ENCODE measurements at places on chromosomes 7 and 10. TPM values are rescaled to one million over a fixed set of nuclear protein-coding genes. Genes with fewer than 3 reads are reported as not detected.

RFC2 gene
- 70.5 TPM for total RNA-seq

STEAP1B gene
- total RNA-seq: not detected

RADIL gene
- total RNA-seq: not detected

DNA sequence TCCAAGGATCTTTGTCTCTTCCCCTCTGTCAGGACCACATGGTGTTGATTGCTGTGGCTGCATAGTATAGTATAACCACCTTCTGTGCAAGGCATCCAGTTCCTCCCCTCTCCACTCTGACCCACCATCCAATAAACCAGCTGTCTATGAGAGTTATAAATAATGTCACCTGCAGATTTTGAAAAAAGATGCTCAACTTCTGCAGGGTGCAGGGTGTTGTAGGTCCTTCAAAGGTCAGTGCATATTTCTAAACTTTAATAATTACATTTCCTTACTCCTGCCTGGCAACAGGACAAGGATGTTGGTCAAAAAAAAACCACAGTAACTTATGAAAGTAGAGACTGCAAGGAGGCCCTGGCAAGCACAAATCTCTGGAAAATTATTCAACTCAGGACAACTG is 166.2 kb downstream of the PKD1L1 start:
- no peak overlapping the region for H3K4me3 ChIP-seq
- peaks cover 3% of the 10 kb centered on the region for H3K27me3 ChIP-seq
- no peaks in the 10 kb centered on the region for H3K36me3 ChIP-seq
- no peak for DNase-seq
- H3K4me1 ChIP-seq: no peaks in the 10 kb centered on the region

- H3K4me1 ChIP-seq: no peaks in the 10 kb centered on the region
- H3K27me3 ChIP-seq: no peaks in the 10 kb centered on the region
- H3K4me3 ChIP-seq: no peak overlapping the region
Measured at GRCh38 chr7:148142660-148143248, 447.8 kb upstream of the C7orf33 start.

DNA sequence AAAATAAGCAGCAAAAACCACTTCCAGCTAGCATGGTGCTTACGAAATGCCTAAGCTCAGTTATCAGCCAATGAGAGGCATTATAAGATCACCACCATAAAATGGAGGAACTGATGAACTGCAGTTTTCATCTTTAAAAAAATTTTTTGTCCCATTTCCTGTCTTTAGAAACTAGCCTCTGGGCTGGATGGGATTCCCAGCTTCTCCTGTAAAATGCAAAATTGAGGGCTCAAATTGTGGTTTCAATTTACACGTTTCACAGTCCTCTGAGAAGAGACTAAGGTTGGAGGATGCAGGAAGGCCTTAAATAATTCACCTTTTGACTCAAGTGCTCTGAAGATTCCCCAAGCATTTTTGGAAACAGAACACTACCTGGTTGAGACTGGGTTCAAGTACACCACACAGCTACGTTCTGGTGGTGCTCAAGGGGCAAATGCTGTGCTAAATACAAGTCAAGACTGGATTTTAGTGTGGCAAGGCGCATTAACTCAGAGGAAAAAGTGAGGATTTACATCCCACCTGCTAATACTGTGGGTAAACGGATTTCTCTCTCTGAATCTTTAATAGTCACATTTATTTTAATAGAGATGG is 951 bp downstream of the ZNF25 start:
- peaks cover 25% of the 10 kb centered on the region for H3K36me3 ChIP-seq
- peak; percentile 45 for DNase-seq
- no peaks in the 10 kb centered on the region for H3K27me3 ChIP-seq
- peak overlapping the region; percentile 90 for H3K4me3 ChIP-seq
- H3K27ac ChIP-seq: peak overlapping the region; percentile 96

GRCh38 chr7:22990588-22990949 is 23.4 kb downstream of the HYCC1 start:
- peaks cover 38% of the 10 kb centered on the region for H3K4me1 ChIP-seq
- no peak for DNase-seq
- peaks cover 50% of the 10 kb centered on the region for H3K36me3 ChIP-seq

DNA sequence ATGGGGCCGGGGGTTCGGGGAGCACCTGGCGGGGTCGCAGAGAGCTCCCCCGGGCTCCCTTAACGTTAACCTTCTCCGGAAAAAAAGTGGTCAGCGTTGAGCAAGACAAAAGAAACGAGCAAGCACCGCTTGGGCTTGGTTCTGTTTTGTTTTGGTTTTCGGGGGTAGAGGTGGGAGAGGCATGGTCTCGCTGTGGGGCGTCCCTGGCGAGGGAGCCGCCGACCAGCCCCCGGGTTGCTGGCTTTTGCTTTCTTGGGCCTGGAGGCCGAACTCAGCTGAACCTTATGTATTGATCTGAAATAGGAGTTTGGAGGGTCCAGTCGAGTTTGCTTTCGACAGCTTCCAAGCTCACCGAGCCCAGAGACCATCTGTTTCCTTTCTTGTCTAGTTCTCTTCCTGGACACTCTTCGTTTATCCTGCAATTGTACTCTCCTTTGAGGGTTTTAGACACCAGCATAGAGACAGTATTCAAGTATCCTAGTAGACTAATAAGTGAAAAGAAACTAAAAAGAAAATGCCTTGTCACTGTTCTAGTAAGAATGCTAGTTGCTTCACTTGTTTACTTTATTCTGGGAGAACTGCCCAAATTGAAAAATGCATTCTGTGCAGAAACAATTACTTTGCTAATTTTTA is 980 bp downstream of the FHIP2A start:
- H3K27me3 ChIP-seq: peaks cover 9% of the 10 kb centered on the region
- DNase-seq: peak; percentile 60
- H3K36me3 ChIP-seq: peaks cover 16% of the 10 kb centered on the region

Data from activated CD8-positive, alpha-beta memory T cell treated with anti-CD3 and anti-CD28 coated beads, Interleukin-2, amount 10 ng/mL, durations not matched to agents 7 days and 5 days (primary cell).